Activated CD8-positive, alpha-beta memory T cell treated with anti-CD3 and anti-CD28 coated beads for 1 hour (primary cell): ENCODE measurements at places on chromosomes 7 and 10.

DNA sequence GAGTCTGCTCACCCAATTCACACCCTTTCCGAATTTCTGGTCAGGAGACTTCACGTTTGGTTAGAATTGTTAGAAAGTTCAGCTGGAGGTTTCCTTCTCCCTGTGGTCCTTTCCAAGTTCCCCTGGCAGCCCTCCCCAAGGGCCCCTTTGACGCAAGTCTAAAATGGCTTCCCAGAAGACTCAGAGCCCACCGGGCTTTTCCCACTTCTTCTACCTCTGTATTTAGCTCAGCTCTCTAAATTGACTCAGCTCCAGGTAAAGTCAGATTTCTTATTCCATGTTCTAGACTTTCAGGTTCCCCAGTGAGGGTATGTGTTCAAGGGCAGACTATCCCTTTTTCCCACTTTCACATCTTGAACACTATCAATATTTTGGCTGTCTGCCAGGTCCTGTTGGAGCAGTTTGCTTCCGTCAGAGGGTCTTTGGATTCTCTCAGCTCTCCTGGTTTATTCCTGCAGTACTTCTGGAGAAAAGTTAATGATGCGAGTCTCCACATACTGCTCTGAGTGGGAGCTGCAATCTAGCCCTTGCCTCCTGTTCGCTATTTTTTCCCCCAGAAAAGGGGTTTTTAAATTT, 53.1 kb upstream of the ZNF273 start:
- no peak for DNase-seq

- DNase-seq = no peak
Measured at GRCh38 chr7:105202616-105203015, 186.1 kb downstream of the SRPK2 start.

DNA sequence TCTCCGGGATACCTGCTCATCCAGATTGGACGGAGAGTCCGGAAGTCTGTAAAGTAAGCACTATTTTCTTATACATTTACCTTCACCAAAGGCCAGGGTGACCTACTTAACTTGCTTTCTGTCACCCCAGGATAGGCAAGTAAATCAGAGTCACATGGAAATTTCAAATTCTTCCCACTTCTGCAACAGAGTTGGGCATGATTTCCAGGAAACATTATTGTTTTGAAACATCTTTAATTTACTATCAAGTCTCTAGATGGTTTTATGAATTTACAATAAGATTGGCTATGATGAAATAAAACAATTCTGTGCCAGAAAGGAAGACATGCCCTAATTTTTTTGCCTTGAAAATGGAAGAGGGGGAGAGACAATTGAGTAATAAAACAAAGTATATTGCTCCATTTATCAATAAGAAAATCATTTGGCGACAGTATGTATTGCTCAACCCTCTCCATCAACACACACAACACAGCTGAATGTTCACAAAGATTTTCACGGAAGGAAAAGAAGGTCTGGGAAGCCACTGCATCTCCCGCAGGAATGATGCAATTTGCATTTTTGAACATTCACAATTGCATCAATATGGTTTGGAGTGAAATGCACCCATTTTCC, 702.8 kb downstream of the PARD3 start:
- no peak for DNase-seq

DNA sequence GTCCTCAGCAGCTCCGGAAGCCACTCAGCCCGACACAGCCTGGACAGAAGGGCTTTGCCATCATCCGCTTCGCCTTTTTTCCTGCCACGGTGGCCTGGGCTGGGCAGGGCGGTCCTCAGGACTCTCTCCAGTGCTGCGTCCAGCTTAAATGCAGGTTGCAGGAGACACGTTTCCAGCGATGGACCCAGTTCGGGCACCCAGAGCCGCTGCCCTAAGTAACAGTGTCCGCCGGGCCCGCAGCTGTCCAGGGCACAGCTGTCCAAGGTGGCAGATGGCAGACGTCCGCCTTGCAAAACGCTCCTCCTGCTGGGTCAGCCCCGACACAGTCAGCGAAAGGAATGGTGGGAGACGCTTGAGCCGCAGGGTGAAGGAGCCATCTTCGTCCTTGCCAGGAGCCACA, 37.0 kb upstream of the FOXL3 start:
- no peak for DNase-seq

GRCh38 chr7:115635376-115635775, 395.2 kb downstream of the TFEC start:
- DNase-seq = no peak

GRCh38 chr7:47536661-47537611, 45.0 kb downstream of the TNS3 start:
- DNase-seq = no peak

DNA sequence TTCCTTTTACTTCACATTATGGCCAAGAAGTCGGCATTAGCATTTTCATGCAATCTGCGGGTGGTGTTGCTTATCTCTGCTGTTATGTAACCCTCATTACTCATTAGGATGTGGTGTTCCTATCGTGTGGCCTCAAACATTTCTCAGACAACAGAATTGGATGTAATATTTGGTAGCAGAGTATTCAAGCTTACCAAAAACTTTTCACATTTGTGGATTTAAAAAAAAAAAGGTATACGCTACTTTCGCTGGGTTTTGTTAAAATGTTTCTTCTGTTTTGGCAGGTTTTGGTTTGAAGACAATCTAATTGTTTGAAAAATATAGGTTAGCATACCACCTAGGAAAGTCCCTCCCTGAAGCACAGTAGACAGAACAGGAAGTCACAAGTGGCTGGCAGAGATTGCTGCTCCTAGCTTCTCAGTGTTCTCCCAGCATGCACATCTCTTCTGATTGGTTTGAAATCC, 128.8 kb downstream of the GATA3 start:
- DNase-seq = no peak

DNA sequence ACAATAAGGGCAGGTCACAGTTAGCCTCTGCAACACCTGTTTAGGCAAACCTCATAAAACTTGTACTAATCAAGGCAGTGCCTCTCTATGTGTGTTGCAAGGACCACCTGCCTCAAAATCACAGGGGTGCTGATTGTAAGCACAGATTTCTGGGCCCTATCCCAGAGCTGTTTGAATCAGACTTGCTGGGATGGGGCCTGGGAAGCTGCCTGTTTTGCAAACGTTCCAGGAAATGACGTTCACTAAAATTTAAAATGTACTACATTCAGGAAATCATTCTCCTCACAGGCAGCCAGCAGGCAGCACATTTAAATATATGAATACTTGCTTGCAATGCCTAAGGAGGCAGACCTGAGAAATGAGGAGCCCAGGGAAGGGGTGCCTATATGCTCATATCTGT, 4.3 kb upstream of the GRM8 start:
- DNase-seq = no peak

GRCh38 chr7:43692582-43693373, 36.5 kb downstream of the COA1 start:
- DNase-seq = no peak

- DNase-seq = no peak
Measured at GRCh38 chr10:1297566-1298301, 241.5 kb downstream of the WDR37 start.

- no peak for DNase-seq
Measured at GRCh38 chr10:25039531-25039930, 23.1 kb downstream of the THNSL1 start.

DNA sequence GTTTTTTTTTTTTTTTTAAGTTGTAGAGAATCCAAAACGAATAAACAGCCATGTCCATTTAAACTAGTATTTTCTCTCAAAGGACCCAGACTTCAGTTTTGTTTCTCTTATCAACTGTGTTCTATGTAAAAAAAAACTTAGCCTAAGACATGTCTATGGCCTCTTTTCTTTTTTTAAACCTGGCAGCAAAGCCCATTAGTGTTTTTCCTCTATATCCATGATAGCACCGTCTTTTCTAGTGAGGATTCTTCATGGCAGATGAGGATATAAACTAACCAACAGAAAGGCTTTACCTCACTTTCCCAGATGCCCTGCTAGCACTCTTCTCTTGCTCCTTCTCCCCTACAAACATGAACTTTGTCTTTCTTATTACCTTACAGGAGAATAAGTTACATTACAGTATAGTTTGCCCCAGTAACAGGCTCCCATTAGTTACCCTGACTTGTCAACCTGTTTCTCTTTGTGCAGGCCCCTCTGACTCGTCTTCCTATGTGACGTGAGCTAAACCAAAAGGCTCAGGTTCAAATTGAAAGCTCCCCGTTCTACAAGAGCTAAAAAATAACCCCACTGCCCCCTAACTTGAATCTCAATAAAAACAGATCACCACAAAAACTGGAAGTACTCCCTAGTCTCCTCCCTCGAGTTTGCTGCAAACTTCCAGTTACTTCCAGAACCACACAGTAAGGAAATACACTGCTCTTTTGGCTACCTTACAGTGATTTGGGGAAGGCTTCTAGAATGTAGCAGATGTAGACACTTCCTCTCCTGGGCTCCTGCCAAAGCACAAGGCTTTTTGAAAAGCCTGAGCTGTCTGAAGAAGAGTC, 20.1 kb downstream of the P4HA1 start:
- no peak for DNase-seq

GRCh38 chr10:91924212-91925021, 847 bp downstream of the BTAF1 start:
- DNase-seq = no peak

DNA sequence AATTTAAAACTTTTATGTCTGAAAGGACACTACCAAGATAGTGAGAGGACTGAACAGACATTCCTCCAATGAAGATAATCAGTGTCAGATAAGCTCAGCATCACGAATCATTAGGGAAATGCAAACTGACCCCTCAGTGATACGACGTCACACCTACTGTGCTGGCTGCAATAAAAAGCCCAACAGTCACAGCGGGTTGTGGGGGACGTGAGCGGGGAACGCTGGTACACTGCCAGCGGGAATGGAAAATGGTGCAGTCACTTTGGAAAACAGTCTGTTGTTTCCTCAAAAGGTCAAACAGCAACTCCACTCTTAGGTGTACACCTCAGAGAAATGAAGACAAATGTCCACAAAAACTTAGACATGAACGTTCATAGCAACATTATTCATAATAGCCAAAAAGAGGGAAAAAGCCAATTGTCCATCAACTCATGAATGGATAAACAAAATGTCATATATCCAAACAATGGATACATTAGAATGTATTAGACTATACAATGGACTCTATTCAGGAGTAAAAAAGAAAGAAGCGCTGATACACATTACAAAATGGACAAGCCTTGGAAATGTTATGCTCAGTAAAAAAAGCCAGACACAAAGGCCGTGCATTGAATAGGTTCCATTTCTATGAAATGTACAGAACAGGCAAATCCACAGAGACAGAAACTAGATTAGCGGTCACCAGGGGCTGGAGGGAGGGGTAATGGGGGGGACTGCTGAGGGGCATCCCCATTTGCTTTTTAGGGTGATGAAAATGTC, 2.4 kb upstream of the ECHS1 start:
- no peak for DNase-seq

DNA sequence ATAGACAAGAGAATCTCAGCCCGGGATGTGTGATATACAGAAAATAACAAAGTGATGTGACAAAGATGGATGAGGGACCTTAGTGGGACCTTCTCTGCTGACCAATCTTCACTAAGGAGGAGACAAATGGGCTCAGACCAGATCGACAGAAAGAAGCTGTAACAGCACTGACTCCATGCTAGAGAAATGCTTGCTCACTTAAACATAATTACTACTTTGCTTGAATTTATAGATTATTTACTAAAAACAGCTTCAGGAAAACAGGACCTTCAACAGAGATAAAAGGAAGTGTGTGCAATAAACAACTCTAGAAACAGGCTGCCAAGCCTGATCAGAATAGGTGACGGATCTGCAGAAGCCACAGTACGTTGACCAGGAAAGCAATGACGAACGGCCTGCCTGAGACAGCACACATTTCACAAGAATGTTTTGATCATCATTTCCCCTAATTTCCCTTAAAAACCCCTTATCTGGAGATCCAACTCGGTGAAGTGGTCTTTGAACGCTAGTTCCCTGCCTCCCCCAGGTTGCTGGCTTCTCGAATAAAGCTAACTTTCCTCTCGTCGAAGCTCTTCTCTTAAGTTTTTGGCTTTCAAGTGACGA, 98.4 kb upstream of the STEAP1B start:
- DNase-seq = no peak

DNA sequence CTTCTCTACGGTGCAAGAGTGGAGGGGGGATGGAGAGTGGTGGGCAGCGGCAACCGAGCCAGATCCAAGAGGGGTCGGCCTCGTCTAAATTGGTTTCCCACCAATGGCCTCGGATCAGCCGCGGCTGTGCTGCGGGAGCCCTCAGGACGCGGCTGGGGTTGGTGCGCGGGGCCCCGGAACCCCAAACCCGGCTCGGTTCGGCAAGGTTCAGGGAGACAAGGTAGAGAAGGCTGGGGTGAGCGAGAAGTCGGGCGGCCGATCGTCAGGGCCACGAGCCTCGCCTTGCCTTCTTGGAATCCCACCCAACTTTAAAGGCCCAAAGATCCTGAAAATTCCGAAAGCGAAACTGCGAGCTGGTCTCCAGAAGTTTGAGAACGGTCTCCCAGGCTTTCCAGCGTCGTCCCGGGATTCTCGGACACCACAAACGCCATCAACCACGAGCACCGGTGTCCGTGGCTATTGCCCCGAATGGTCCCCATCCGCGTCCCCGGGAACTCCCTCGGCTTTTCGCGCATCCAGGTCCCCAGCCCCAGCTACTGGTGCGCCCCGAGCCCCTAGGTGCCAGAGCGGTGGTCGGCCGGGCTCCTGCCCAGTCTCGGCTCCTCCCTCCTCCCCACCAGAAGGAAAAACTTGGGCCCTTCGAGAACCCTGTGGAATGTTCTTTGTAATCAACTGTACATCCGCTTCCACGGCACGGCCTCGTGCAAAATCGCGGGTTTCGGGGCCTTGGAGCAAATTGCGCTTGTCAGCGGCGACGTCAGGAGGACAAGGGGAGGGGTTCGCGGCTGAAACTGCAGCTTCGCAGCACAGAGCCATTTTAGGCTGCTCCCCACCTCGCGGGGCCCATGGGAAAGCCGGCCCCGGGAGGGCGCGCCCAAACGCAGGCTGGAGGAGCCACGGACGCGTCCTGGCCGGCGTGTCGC, 3.2 kb downstream of the SFMBT2 start:
- no peak for DNase-seq

- no peak for DNase-seq
Measured at GRCh38 chr10:117938104-117938503, 108.6 kb downstream of the RAB11FIP2 start.

- DNase-seq = no peak
Measured at GRCh38 chr10:101695404-101695890, 477 bp upstream of the FBXW4 start.

- no peak for DNase-seq
Measured at GRCh38 chr7:98981701-98982100, 103.4 kb downstream of the TRRAP start.

DNA sequence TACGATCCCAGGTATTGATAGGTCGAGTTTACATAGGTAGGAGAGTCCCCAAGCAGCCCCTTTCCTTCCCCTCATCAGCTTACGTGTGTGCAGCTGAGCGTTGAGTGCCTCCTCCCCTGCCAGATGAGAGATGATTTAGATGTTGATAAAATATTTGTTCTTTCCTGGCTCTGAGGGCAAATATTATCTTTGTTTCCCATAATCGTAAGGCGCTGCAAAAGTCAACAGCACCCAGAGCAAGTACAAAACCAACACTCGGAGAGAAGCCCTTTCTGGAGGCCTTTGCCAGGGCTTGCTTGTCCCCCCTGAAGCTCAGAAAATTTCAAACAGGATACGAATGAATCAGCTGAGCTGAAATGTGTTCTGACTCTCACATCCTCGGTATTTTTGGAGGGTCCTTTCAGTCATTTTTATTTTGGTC, 683.2 kb downstream of the LRMDA start:
- DNase-seq = no peak
